ENCODE measurements at places on chromosomes 7 and 10. TPM values are rescaled to one million over a fixed set of nuclear protein-coding genes. Genes with fewer than 3 reads are reported as not detected.

- no peak overlapping the region for H3K4me3 ChIP-seq
- no peaks in the 10 kb centered on the region for H3K36me3 ChIP-seq
- H3K4me1 ChIP-seq, result no peaks in the 10 kb centered on the region
- H3K27me3 ChIP-seq, result no peaks in the 10 kb centered on the region
Observed at GRCh38 chr7:146262527-146262926, 145.9 kb downstream of the CNTNAP2 start.

DNA sequence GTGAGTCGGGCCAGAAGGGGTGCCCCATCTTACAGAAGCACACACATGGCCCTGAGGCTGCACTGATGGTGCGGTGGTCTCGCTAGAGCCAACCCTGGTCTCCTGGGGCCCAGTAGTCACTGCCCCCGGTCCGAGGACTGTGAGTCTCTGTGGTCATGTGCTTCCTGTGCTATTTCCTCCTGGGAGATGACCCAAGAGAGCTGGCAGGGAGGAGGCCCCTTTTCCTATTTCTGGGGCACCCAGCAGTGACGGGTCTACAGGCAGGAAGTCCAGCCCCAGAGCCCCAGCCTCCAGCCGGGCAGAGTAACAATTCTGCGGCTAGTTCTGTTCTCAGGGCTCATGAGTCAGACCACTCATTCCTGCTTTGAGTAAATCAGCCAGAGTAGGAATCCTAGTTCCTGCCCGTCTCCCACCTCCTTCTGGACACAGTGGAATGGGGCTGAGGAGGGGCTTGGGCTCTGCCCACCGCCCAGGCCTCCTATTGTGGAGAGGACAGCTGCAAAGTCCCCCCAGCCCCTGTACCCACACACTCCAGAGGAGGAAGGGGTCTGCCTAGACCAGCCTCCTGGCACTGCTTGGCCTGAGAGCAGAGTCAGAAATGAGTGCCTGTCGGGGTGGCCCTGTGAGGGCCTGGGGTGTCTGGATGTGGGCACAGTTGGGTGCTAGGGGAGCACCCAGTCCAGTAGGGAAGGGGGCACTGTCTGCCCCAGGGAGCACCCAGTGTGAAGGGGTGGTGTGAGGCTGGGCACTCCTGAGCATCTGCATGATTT is 80.5 kb upstream of the PPIF start:
- H3K27me3 ChIP-seq, result no peaks in the 10 kb centered on the region
- DNase-seq, result no peak
- H3K4me1 ChIP-seq, result peaks cover 97% of the 10 kb centered on the region
- H3K36me3 ChIP-seq, result no peaks in the 10 kb centered on the region

DNA sequence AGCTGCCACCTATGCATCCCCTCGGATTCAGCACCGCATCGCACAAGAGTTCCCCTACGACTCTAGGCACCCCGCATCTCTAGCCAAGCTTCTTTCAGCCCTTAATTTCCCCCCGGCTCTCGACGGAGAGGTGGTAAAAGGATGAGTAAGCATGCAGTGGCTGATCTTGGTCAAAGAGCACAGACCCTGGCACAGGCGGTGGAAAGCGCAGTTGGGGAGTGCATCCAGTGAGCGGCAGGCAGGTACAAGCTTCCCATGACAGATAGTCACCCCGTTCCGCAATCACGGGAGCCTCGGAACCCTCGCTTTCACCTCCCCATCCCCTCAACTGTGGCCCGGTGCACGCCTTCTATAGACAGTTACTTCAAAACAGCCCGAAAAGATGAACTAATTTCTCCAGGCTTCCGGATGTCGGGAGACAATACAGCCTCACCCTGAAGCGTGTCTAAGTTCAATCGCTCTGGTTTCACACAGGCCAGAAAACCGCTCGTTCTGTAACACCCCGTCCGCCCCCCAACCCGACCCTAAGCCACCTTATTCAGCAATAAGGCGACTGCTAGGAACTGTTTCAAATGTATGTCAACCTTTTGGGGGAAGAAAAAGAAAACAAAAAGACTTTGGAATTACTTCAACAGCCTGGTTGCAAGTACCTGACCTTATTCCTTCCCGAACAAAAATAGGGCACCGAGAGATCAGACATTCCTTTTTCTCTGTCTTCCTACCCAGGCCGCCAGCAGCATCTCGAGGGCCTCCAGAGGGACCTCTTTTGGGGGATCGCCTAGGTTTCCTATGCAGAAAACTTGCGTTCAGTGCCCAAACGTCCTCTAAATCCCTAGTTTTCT is 1.4 kb downstream of the RHEB start:
- no peaks in the 10 kb centered on the region for H3K36me3 ChIP-seq
- DNase-seq, result peak; percentile 64
- H3K4me1 ChIP-seq, result peaks cover 15% of the 10 kb centered on the region
- peak overlapping the region; percentile 65 for H3K4me3 ChIP-seq
- H3K27me3 ChIP-seq, result no peaks in the 10 kb centered on the region

DNA sequence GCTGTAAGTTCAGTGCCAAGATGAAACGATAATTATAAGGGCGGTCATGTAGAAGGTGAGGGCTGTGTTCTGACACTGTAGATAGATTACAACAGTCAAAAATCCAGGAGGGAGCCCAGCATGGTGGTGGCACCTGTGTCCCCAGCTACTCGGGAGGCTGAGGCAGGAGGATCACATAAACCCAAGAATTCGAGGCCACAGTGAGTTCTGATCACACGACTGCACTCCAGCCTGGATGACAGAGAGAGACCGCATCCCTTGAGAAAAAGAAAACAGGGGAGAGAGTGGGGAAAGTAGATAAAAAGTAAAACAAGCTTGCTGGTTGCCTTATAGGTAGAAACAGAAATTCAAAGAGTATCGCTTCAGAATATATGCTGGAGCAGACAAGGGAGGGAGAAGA is 52.1 kb downstream of the KCNH2 start:
- DNase-seq, result no peak
- no peak overlapping the region for H3K4me3 ChIP-seq
- no peak overlapping the region for H3K27ac ChIP-seq
- H3K27me3 ChIP-seq, result no peaks in the 10 kb centered on the region
- no peaks in the 10 kb centered on the region for H3K4me1 ChIP-seq
- no peaks in the 10 kb centered on the region for H3K36me3 ChIP-seq

GRCh38 chr7:99693427-99694200 is 13.8 kb upstream of the CYP3A5 start:
- DNase-seq, result peak; percentile 43
- H3K36me3 ChIP-seq, result no peaks in the 10 kb centered on the region
- H3K27ac ChIP-seq, result no peak overlapping the region

Gene NET1
- 45.2 TPM for total RNA-seq

Gene CAMK2B
- 0.18 TPM for total RNA-seq

Data from left lung (tissue), 14 donors.